CD4-positive, alpha-beta T cell treated with Interferon alpha-2 for 1 hour (primary cell): ENCODE measurements at places on chromosomes 4 and X.

DNA sequence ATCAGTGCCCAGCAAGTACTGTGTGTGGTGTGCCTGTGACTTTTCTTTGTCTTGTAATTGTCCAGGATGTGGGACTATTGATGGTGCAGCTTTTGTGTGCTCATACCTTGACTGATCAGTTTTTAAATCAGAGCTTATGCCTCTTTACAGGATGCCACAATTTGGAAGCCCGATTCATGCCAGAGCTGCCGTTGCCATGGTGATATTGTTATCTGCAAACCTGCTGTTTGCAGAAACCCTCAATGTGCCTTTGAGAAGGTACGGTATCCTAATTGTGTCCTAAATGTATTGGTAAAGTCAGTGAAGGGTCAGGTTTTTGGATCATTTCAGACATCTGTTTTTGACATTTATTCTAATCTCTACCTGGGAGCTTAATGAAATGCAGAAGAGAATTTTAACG lies 180.2 kb downstream of the FRAS1 start:
- DNase-seq, result no peak

DNA sequence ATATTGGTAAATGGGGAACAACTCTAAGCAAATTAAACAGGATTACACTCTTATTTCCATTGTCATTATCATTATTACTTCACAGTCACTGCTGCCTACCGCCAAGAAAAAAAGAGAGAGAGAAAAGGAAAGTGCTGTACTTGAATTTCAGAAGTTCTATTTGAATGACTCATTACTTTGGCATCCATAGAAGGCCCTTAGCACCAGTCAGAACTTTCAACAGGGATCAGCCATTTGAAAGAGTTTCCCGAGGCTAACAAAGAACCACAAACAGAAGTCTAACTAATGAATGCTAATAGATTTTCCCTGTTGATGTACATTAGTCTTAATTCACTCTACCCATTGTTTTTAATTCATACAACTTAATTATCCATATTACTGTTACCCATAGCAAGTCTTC lies 116.3 kb downstream of the SHROOM4 start:
- no peak for DNase-seq

DNA sequence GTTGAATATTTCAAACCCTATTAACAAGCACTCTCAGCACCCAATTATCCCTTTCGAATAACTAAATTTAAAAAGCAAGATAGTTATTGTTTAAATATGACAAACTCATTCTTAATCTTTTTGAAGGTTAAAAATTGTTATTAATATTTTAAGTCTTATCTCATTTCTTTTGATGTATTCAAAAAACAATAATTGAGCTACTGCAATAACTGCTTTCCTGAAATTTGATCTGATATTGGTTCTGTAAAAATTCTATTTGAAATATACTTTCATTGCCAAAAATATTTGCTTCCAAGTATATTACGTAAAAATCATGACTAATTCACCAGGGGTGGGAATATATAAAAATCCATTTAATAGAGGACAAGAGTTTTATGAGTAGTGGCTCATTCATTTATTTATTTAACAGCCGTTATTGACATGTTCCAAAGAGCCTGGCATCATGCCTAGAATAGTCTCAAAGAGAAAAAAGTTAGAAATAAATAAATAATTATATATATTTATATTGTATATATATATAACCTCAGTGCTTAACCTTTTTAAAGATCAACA lies 34.4 kb downstream of the GLRA3 start:
- no peak for DNase-seq

DNA sequence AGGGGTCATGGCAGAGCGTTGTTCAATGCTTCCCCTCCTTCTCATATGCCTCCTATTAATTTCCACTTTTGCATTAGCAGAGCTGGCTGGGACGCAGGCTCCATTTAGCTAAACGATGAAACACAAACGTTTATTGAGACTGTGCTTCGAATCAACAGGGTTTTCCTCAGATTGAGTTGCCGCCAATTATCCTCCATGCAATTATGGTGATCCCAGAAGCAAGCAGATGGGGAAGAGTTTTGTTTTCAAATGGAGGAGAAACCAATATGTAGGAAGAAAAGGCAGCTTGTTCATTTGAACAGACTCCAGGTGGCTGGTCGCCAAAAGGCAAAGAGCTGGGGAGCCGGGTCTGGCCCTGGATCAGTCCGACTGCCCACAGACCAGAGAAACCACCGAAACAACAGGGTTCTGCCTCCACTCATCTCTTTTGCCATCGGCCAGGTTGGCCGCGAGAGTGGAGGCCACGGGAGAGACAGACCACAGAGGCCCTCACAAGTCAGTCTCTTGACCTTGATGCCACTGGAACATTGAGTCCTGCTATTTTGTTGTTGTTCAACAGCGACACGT lies 184.8 kb downstream of the GBA3 start:
- no peak for DNase-seq

- DNase-seq, result no peak
Measured at GRCh38 chrX:10414862-10415261, 205.5 kb downstream of the MID1 start.

- no peak for DNase-seq
Measured at GRCh38 chrX:150845091-150845490, 53.4 kb downstream of the CD99L2 start.

- DNase-seq, result no peak
Measured at GRCh38 chr4:14856934-14857235, 145.4 kb upstream of the CPEB2 start.

DNA sequence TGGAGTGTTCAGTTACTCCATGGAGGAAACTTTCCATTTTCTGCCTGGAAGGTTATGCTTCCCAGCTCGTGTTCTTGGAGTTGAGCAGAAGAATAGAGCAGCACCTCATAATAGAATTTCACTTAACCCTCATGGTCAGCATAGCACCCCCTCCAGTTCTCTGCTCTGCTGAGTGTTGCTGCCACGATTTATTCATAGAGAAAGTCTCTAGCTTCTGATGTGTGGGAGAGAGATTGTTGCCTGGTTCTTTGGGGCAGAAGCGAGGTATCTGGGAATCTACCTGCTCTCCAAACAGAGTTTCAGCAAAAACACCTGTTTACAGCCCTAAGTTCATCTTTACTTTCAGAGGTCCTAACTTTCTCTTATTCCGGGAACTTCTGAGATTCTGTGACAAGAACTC lies 3.9 kb upstream of the DTHD1 start:
- no peak for DNase-seq

DNA sequence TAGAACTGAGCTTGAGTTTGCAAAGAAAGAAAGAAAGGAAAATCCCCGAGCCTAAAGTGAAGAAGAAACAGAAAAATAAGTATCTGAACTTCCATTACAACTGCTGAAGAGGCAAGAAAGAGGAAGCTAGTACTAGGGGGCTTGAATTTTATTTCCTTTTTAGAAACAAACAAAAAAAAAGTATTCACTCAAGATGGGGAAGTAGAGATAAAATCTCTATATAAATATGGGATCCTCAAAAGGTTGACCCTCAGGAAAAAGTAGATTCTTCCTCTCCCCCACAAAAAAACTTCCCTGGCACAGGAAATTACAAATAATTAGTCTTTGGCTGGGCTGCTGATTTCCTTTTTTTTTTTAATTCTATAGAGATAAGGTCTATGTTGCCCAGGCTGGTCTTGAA lies 16.0 kb downstream of the LRBA start:
- DNase-seq, result no peak

DNA sequence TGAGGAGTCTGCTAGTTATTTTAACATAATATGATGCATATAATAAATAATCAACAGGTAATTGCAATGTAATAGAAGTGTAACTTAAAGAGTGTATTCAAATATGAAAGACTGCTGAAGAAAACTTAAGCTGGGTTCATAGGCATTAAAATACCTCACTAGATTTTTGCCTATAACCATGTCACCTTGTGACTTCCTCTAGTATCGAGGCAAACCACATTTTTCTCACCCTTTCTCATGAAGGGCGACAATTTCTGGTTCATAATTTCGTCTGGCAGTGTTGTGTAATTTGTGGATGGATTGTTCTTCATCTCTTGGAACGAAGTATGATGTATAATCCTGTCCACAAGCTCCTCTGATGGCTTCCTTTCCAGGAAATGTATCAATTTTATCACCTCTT lies 16.0 kb downstream of the SULT1E1 start:
- DNase-seq, result no peak

- DNase-seq, result no peak
Measured at GRCh38 chr4:168218645-168219044, 99.9 kb downstream of the DDX60 start.

DNA sequence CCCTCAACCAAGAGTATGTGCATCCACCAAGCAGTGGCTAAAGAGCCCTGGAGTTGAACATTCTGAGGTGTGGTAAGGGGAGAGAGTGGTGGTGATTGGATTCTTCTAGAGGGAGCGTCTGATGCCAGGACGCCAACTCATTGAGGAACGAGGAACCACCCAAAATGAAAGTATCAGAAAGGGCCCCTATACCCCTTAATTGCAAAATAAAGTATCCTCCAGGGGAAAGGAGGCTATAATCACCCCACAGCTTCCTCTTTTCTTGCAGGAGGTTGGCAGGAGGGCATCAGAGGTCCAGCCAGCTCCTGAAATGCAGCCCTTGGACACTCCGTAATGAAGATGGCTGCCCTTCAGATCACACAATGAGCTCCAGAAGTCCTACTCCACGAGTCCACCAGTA lies 5.3 kb upstream of the KIAA1210 start:
- DNase-seq, result no peak
